Stimulated activated CD4-positive, alpha-beta T cell treated with anti-CD3 and anti-CD28 coated beads, TNF-alpha, amount 100 ng/mL, for 1 hour (primary cell): ENCODE measurements at places on chromosomes 7 and 10.

GRCh38 chr7:26200038-26200443 lies 505 bp downstream of the HNRNPA2B1 start:
- DNase-seq, result peak; percentile 42

- no peak for DNase-seq
Measured at GRCh38 chr10:34446049-34446448, 369.0 kb downstream of the PARD3 start.

DNA sequence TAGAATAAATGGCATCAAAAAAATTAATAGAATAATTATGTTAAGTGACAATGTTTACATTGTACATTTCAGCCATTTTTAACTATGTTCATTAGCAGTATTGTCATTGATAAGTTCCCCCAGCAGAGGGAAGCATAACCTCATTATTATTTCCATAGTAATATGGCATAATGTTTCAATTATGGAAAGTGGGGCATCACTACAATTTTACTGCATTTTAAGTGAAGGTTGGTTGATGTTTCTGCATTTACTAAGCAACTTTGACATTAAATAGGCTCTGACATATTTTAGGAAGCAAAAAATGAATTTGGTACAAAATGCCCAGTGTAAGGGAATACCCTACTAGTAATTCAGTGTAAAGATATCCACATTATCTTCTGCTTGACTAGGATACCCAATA lies 218.3 kb downstream of the SEMA3A start:
- no peak for DNase-seq

DNA sequence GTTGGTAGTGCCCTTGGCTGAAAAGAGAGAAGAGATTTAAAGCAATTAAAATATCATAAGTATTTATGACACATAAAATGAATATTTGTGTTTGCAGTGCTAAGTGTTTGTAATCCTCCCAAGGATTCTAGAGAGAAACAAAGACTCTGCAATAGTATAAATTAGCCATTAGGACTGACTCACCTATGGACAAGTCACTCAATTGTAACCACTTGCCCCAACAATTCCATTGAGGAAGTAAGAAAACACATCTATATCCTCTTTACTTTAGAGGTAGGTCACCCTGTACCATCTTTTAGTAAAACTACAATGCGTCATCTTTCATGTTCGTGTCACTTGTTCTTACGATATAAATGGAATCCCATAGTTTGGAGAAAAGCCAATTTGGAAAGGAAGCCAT lies 85.7 kb upstream of the INHBA start:
- DNase-seq, result no peak

- no peak for DNase-seq
Measured at GRCh38 chr7:49417034-49417433, 356.4 kb upstream of the VWC2 start.

GRCh38 chr7:130996833-130997231 lies 262.8 kb upstream of the KLF14 start:
- no peak for DNase-seq

- DNase-seq, result no peak
Measured at GRCh38 chr10:127920306-127921074, 13.6 kb downstream of the PTPRE start.

GRCh38 chr10:6140141-6140841 lies 51.5 kb downstream of the RBM17 start:
- DNase-seq, result no peak

GRCh38 chr7:100090527-100091410 lies 2.0 kb downstream of the COPS6 start:
- no peak for DNase-seq

DNA sequence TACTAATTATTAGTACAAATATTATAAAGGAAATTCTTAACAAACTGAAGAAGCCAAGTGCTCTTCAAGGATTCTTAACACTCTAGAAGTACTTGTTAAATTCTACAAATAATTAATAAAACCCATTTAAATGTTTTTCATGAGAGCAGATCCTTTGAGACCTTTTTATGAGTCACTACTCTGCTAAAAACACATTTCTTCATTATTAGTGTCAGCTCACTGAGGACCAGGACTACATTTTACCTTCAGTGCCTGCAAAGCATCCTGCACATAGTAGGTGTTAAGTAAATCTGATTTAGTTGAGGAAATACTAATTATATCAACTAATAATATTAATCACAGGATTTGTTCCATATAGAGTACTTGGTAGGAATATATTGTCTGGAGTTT lies 273.6 kb downstream of the PHTF2 start:
- DNase-seq, result no peak

DNA sequence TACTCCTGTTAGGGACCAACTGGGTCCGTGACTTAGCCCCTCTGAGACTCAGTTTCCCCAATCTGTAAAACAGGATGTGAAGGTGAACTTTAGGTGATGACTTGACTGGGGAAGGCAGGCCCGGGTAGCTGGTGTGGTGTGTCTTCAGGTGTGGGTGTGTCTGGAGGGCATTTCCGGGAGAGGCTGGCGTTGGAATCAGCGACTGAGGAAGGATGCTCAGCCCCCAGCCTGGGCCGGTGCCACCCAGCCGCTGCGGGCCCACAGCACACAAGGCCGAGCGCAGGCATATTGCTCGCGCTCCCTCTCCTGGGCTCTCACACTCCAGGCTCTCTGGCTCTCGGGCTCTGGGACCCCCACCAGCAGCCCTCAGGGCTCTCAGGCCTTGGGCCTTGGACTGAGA lies 31.7 kb upstream of the CNPY1 start:
- no peak for DNase-seq

GRCh38 chr10:19862811-19863515 lies 46.7 kb downstream of the PLXDC2 start:
- no peak for DNase-seq

DNA sequence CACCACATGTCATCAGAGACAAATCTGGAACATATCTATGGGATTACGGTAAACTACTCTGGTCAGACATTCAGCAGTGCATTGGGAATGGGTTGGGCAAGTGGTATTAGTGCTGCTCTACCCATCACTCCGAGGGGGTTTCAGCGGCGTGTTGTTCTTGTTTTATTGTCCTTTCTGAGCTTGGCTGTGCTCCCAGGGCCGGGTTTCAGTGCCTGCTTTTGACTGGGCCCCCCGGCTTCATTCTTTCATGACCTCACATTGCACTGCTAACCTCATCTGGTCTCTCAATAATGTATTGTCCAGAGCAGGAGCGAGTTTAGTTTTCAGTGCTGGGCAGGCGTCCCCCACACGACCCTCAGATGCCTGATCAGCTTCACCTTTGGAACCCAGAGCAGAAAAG lies 364.6 kb downstream of the PAXIP1 start:
- DNase-seq, result no peak

DNA sequence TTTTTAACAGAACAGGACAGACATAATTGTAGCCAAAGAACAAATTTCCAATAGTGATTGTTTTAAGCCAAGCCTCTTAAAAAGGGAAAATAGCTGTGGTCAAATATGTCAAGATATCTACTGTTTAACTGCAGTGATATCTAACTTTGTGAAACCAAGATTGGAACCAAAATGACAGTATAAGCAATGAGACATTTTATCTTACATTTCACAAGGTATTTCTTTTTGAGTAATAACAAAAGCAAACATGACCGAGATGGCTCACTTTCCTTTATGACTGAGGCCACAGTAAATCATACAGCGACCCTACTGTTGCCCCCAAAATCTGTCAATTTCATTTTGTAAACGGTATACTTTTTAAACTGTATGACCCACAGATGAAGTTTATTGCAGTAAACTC lies 215.8 kb downstream of the MLLT10 start:
- no peak for DNase-seq

GRCh38 chr7:111892588-111892987 lies 313.6 kb downstream of the DOCK4 start:
- no peak for DNase-seq

DNA sequence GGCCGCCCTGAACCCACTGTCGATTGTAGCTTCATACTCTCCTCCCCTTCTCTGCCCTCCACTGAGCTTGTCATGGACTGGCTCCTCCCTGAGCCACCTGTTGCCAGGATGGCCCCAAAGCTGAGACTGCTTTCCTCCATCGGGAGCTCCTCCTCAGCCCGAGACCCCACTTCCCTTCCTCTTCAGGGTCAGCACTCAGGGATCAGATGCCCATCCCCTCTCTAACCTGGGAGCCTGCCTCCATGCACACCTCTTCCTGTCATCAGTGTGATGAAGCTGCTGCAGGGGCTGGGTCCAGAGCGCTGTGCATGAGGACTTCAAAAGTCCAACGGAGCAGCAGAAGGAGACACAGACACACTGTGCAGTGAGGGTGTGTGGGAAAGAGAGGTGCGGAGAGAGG lies 201.1 kb downstream of the WDR37 start:
- DNase-seq, result no peak

- DNase-seq, result no peak
Measured at GRCh38 chr10:88707429-88708155, 1.5 kb downstream of the LIPK start.

DNA sequence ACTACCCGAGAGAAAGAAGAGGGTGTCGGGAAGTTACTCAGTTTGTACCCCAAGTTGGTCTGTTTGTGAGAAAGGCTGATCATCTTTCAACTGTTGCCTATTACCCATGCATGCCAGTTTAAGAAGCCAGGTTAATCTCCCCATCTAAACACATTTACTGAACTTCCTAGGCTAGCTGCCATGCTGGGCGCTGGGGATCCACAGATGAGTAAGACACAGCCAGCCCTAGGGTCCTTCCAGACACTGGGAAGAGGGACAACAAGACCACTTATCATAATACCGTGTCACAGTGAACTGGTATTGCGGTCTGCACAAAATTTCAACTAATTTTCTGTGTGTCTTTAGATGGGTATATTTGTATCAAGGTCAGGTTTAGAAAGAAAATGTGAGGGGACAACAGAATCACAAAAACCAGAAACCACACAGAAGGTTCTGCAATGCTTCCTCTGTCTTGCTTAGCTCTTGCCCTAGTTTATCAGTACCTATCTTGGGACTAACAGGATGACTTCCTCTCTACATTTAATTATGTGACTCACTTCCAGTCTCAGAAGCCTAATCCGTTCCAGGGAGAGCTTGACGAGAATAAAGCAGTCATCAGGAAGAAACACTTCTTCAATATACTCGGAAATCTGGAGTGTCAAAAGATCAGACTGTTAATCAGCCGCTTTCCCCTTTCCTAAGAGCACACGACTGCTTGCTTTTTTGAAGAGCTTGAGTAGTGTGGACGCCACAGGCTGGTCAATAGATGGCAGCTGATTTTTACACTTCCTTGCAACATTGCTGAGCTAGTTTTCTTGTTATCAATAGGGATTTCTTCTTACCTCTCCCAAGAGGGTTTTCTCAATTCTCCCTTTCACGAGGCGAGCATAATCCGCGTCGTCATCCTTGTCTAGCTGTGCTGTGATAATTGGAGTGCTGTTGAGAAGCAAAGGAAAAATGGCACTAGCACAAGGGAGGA lies 45.7 kb downstream of the POLR3A start:
- no peak for DNase-seq

DNA sequence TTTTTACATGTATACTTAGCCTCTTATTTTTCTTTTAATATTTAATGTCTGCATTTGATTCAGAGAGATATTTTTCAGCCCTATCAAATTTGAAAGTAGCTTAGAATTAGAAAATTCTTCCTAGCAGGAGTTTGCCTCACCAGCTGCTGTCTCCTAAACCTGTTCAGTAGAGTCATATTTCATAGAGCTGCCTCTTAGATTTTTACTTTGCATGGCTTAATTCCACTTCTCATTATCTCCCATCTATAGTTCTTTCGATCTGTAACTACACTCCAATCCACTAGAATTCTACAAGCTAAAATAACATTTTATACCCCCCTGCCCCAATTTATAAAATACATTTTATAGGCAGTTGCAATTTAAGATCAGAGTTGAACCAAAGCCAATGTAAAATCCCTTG lies 227.0 kb downstream of the ANK3 start:
- no peak for DNase-seq

- no peak for DNase-seq
Measured at GRCh38 chr7:112410092-112410491, 40.2 kb upstream of the IFRD1 start.

- DNase-seq, result no peak
Measured at GRCh38 chr10:61623161-61623560, 39.6 kb upstream of the CABCOCO1 start.

DNA sequence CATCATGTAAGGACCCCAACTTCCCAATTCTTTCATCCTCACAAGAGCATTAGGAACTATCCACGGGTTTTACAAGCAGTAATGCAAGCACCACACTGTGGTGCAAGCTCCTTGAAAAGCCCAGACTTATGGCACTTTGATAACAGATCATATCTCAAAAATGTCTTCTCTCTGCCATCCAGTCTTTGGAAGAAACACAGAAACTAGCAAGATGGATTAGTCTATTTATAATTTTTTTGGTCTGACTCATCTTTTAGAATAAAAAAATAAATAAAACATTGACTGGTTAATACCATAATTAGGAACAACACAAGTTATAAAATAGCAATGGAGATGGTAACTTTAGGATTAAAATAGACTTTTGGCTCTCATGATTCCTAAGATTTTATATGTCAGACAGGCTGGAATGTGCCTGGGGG lies 49.0 kb upstream of the CALD1 start:
- no peak for DNase-seq

DNA sequence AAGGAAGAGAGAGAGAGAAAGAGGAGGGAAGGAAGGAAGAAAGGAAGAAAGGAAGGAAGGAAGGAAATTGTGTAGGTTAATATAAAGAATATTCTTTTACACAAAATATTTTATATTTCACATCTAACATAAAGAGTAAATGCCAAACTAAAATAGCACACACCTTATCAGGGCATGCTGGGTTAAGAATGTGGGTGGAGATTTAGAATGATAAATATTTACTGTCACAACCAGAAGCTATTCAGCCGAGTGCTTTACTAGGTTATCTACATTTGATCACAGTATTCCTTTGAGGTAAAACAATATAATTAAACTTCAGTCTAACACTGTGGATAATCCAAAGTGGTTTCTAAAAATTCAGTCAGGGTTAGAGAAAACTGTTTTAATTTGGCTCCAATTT lies 103.3 kb downstream of the SEMA3A start:
- DNase-seq, result no peak

- no peak for DNase-seq
Measured at GRCh38 chr10:44879531-44879899, 31.6 kb upstream of the TMEM72 start.
